ENCODE measurements at places on chromosomes 7 and 10. TPM values are rescaled to one million over a fixed set of nuclear protein-coding genes. Genes with fewer than 3 reads are reported as not detected.
A peak's percentile ranks its signal among the peaks of the same experiment; 100 is the strongest.

- no peak for DNase-seq
Measured at GRCh38 chr10:112750427-112751167, 199.4 kb upstream of the TCF7L2 start.

- DNase-seq = no peak
Measured at GRCh38 chr7:85480666-85481065, 293.8 kb upstream of the SEMA3D start.

Gene CUX1
- 62.1 TPM for total RNA-seq

GRCh38 chr7:14806891-14807290, 95.7 kb downstream of the DGKB start:
- no peak for DNase-seq

DNA sequence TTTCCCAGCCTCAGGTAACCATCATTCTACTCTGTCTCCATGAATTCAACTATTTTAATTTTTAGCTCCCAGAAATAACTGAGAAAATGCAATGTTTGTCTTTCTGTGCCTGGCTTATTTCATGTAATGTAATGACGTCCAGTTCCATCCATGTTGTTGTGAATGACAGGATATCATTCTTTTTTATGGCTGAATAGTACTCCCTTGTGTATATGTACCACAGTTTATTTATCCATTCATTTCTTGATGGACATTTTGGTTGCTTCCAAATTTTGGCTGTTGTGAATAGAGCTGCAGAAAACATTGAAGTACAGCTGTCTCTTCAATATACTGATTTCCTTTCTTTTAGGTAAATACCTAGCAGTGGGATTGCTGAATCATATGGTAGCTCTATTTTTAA, 10.5 kb downstream of the ATRNL1 start:
- DNase-seq = no peak

DNA sequence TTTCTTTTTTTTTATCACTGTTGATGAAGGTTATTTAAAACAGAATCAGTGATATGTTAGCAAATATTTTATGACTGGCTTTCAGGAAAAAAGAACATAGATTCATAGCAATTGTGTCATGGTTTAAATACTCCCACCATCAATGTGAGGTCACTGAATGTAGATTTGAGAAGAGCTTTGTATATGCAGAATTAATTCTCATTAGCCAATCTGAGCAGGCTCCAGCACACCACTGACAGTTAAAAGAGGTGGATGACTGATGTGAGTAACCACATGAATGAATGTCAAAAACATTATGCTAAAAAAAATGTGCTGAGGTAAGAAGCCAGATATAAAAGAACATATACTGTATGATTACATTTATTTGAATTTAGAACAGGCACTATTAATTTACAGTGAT, 174.8 kb upstream of the KAT6B start:
- no peak for DNase-seq

Gene FKBP9
- 81.8 TPM for total RNA-seq

DNA sequence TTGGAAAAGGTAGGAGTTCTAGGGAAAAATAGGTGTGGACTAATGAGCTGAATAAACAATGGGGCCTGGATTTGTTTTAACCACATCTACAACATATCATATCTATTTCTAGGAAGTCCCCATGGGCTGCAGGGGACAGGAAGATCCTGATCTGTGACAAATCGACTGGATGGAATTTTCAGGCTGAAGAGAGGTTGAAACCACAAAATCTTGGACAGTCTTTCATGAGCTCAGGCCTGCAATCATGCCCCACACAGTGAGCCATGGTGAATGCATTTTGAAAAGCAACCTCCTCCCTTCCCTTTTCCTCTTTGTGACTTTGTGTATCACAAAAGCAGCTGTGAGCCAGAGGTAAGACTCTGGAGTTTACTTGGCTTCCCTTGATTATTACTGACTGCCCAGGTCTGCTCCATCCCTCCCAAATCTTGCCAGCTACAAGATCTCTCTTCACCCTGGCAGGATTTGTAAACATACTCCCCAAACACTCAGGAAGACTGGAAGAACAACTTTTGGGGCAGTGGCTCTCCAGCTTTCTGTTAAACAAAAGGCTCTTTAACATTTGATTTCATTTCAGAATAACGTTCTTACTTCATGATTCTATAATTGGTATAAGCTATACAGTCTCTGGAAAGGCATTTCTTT, 66.4 kb downstream of the ASAH2B start:
- DNase-seq = no peak

DNA sequence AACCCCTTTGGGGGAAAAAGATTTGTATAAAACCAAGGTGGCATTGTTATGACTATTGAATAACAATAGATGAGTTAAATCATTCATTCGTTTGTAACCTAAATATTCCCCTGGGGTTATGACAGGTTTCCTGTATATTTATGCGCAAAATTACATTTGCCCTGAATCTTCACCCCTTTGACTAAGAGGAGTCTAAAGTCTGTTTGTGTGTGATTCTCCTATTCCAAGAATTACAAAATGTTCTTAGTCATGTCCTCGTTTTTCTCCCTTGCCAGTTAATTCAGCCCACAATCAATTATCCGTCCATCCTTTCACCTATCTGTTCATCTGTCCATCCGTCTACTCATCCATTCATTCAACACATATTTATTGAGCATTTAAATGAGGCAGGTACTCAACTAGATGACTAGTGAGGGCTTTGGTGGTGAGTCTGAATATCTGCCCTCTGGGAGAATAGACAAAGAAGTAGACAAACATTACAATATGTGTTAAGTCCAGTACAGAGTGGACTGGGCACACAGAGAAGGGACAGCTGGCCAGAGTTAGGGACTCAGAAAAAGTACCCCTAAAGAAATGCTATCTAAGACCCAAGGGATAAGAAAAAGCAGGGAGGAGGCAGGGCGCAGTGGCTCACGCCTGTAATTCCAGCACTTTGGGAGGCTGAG, 35.6 kb upstream of the TCF7L2 start:
- DNase-seq = no peak

GRCh38 chr10:79904671-79905321, 44.1 kb downstream of the SFTPD start:
- DNase-seq = peak; percentile 94

Gene VGF
- not detected for total RNA-seq

Data from lower leg skin (tissue), 4 donors.